ENCODE measurements at places on chromosomes 2 and 18.

GRCh38 chr2:2926009-2926857, 451.4 kb downstream of the EIPR1 start:
- DNase-seq: no peak

DNA sequence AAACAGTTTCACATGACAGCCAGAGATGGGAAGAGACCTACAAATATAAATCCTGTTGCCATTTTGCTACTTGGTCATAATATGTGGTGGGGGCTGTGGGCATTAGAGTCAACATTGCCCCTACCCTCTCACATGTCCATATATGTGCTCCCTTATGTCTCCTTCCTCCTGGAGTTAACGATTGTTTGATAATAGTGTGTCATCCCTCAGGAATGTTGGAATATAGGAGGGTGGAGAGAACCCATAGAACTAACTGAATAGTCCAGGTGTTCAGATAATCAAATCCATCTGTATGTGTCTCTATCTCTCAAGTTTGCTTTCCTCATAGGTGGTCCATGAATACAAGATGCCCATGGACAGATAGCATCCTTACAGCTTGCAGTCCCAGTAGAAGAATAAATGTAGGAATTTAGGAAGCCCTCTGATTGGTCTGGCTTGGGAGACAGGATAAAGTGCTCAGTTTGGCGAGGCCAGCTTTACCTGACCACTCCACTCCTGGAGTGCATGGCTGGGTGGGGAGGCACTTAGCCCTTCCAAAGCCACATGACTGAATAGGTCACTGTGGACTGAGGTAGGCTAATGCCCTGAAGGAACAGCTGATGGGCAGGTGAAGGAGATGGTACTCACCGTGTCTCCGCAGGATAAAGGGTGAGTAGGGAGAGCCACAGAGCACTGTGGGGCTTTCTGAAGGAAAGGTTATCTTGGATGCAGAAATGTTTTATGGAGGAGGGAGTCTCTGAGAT, 166.9 kb downstream of the CDCA7 start:
- DNase-seq: no peak

DNA sequence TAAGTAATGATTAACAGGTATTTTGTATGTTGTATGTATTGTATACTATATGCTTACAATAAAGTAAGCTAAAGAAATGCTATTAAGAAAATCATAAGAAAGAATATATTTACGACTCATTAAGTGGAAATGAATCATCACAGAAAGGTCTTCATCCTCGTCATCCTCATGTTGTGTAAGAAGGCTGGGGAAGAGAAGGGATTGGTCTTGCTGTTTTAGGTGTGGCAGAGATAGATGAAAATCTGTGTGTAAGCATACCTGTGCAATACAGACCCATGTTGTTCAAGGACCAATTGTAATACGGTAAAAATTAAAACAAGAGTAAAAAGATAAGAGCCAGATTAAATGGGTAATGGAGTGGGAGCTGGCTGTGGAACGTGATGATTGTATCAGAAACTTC, 16.6 kb downstream of the SLC35F5 start:
- no peak for DNase-seq

DNA sequence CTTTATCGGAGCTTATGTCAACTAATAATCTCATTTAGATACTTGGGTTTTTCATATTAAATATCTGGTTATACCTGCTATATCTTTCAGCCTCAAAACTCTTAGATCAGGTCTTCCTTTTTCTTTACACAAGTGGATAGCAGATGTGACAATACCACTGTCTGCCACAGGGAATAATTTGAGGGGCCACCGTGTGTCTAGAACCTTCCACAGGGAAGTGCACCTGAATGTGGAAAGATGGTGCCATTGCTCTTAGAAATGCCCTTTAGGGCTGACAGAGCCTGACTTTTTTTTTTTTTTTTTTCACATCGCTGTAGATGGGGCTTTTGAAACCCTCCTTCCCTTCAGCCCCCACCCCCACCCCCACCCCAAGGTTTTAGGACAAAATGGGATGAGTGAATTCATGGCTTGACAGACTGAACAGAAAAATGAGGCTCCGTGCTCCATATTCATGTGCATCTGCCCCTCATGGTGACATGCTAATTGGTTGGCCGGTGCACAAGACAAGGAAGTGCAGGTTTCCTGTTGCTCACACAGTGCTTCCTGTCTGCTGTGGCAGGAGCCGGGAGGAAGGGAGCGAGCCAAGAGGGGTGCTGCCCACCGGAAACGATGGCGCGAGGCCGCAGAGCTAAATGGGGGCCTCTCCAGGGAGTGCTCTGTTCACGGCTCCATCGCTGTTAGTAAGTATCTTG, 246.0 kb downstream of the LDLRAD4 start:
- no peak for DNase-seq

DNA sequence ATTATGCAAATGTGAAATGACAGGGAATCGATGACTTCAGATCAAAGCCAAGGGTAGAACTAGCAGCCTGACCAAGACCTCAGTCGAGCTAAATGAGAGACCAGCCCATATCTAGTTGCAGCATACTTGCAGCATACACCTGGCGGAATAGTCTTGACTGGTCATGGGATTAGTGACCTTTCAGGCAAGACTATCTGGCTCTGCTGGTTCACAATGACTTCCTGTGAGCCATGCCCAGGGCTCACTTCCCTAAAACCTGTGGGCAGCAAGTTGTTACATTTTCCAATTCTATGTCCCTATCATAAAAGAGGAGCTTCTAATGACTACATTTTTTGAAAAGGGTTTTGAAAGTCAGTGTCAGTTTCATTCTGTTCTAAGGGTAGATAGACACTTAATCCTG, 1624.9 kb upstream of the CELF4 start:
- no peak for DNase-seq

DNA sequence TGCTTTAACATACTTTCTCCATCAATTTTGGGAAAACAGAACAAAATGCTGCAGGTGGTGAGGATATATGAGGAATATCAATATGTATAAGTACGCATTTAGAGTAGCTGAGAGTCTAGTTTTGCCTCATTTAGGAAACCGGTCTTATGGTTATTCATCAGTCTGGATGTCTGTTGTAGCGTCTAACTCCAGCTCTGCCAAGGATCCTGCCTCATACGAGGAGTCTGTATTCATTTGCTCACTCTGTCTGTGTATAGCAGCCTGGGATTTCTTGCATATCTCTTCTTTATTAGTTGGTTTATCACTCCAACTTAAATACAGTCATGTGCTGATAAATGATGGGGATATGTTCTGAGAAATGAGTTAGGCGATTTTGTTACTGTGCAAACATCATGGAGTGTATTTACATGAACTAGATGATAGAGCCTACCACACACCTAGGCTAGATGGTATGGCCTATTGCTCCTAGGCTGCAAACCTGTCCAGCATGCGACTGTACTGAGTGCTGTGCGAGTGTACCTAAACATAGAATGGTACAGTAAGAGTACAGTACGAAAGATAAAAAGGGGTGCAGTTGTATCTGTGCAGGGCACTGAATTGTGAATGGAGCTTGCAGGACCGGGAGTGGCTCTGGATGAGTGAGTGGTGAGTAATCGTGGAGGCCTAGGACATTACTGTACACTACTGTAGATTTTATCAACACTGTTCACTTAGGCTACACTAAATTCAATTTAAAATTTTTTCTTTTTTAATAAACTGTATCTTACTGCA, 148.1 kb downstream of the ZNF407 start:
- DNase-seq: no peak

DNA sequence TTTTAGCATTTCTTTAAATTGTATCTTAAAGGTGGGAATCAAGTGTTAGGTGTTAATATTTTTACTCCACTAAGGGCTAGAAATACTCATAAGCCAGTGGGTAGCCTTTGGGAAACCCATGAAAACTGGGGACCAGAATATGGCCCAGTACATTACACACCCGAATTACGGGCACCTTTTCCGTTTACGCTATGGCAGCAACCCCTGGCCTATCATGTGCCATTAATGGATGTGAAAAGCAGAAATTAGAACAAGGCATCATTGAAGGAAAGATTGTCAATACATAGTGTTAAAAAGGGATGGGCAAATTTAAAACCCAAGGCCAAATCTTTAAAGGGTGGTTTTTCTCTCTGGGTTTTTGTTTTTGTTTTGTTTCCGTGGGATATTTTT, 781 bp downstream of the FARP2 start:
- no peak for DNase-seq

GRCh38 chr18:58928386-58928785, 63.7 kb downstream of the ZNF532 start:
- no peak for DNase-seq

DNA sequence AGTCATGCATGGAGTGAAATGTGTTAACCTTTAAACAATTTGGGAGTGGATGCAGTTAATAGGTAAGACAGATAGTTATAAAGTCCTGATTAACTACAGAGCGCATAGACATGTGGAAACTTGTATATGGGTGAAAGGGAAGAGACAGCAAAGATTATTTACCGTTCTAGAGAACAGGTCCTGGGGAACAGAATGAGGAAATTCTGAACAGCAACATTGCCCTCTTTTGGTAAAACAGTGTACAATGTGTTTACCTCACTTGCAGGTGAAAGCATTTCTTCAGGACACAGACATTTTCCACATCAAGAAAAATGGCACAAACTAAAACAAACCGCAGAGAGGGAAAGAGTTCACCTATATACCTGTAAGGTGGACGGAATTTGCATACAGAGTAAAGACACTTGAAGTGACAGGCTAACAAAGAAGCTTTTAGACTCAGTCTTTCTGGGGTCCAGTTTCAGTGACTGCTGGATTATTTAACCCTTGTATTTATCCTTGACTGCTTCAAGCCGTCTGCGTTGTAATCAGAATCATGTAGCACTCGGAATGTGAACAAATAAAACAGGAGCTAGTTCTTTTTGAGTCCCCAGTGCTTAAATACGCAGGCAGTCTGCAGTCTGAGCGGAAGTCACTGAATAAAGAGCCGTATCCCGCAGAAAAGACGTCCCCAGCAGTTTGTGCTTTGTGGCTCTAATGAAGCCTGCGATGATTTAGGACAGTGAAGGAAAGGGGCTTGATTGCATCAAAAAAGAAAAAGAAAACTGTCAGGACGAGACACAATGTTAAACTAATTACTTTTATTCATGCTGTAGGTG, 364.8 kb upstream of the GALNT5 start:
- no peak for DNase-seq

DNA sequence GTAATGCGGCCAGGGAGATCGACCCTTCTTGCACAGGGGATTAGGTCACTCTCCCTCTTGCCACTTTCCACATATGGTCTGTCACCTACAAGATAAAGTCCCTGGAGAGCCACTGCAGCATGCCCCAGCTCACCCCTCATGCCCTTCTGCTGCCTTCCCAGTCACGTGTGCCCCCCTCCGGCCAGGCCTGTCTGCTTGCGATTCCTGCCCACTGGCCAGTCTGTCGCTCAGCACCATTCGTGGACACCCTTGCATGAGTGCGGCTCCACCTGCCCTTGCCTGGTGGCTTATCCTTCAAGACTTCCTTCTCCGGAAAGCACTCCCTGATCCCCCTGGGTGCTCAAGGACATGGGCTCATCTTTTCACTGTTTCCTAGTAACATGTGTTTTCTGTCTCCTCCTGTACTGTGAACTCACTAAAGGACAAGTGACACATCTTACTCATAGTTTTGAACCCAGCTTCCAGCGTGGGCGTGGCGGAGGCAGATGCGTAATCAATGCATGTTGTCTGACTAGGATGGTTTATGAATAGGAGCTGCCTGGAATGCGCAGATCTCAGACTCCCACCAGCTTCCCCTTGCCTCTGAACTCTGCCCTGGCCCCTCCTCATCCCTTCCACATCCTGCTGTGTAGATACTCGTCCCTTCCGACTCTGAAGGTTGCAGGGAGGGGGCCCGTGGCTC, 7.8 kb upstream of the NT5DC4 start:
- no peak for DNase-seq

- no peak for DNase-seq
Measured at GRCh38 chr2:128781585-128782385, 463.1 kb upstream of the HS6ST1 start.

- DNase-seq: no peak
Measured at GRCh38 chr2:164205347-164205746, 415.9 kb downstream of the GRB14 start.

GRCh38 chr2:209977386-209978239, 24.8 kb upstream of the RPE start:
- no peak for DNase-seq

GRCh38 chr2:68423966-68424650, 43.0 kb downstream of the FBXO48 start:
- no peak for DNase-seq

DNA sequence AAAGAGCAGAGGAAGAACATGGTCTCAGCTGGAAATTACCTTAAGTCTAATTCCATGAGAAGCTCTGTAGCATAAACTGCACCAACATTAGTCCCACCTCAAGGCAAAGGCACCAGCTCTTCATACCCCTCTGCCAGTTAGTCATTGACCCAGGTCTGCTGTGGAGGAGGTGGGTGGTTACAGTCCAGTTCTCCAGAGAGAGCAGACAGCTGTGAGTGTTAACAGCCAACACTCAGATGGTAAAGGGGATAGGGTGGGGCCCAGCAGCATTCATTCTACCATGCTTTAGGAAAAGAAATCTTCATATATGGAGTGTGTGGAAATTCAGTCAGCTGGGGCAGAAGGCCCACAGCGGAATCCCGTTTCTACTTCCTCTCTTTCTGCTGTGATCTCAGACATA, 159.7 kb upstream of the FBXO11 start:
- no peak for DNase-seq

DNA sequence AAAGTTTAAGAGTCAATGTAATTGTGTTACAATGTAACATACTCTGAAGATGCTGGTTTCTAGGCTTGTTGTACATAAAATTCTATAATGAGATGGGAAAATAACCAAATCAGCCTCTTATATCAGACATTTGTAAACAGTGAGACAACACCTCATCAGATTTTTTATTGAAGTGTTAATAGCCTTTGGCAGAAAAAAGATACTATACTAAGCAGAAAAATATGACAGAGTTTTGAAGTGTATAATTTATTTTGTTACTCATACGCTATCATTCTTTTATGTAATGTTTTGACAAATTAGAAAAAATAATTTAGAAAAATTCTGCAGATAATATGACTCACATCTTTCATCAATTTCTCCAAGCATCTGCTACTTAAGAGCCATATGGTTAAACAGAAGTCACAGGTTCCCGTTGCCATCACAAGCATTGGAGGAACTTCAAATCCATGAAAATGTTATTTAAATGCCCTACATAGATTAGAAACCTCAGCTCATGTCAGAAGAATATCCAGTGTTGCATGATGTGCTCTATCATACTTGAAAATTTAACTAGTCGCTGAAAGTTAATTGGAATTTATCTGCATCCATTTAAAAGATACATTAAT, 535.4 kb downstream of the LRP1B start:
- DNase-seq: no peak

GRCh38 chr2:128228894-128229293, 89.8 kb downstream of the HS6ST1 start:
- no peak for DNase-seq

DNA sequence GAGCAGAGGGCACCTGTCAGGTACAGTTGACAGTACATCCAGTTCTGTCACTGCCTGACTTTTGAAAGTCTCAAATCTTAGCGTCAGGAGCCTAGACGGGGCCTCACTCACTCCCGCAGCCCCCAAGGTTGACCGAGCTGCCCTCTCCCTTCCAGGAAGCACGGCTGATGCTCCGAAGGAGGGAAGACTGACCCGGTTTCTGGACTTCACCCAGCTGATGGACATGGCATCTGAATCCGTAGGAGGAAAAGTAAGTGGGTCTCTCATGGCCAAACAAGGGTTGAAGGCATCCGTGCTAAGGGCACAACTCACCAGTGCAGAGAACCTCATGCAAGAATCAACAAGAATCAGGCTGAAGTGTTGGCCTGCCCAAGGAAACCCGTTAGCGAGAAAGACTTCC, 12.9 kb downstream of the ALLC start:
- DNase-seq: no peak

Data from hypothalamus (tissue), 51 donors.